NK-92 treated with Interleukin-12 subunit alpha and Interleukin-12 subunit beta, amount 100 ng/mL, for 24 hours (cell line): ENCODE measurements at places on chromosomes 13 and 19.

GRCh38 chr19:7676854-7677253 lies at the start of gene MCEMP1:
Gene MCEMP1 (plus strand): TSS chr19:7677090. CDS start chr19:7677121, 31 bp downstream.
- no peak for DNase-seq

DNA sequence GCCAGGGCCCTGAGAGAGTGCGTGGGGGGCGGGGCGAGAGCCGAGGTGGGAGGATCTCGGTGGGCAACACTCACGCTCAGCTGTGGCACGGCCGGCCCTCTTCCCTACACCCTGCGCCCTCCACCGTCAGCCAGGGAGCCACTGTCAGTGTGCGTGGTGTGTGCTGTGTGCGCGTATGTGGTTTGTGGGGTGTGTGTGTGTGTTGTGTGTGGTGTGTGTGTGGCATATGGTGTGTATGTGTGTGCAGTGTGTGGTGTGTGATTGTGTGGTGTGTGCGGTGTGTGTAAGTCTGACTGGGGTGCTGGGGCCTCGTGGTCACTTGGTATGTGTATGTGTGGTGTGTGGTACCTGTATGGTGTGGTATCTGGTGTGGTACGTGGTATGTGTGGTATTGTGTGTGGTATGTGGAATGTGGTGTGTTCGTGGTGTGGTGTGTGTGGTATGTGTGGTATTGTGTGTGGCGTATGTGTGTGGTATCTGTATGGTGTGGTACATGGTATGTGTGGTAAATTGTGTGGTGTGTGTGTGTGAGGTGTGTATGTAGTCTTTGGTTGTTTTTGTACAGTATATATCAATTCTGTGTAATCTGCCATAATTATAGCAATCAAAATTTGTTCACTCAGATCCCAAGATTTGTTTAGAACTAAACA lies 5.1 kb downstream of the GRK1 start:
- DNase-seq, result no peak

GRCh38 chr13:112880221-112880641 lies 88.8 kb upstream of the MCF2L start:
- DNase-seq, result no peak

DNA sequence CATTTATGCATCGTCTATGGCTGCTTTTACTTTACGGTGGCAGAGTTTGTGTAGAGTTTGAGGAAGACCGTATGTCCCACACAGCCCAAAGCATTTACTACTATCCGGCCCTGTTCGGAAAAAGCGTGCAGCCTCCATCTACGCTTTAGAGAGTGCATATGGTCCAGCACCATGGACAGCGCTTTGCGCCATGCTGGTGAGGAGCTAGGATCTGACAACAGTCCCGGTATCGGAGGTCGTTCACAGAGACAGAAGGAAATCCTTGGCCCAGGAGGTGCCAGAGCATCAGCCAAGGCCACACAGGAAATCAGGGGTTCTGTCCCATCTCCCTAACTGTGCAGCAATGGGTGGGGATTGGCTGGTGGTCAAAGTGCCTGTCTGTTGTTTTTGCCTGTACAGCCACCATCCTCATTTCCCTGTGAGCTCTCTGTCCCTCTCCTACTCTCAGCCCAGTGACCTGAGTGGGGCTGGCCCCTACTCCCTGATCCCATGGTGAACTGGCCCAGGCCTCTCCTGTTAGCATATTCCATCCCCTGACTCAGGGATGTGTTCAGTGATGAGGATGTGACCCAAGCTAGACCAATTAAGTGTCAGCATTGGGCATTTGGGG lies 16.2 kb upstream of the PRODH2 start:
- DNase-seq, result no peak

DNA sequence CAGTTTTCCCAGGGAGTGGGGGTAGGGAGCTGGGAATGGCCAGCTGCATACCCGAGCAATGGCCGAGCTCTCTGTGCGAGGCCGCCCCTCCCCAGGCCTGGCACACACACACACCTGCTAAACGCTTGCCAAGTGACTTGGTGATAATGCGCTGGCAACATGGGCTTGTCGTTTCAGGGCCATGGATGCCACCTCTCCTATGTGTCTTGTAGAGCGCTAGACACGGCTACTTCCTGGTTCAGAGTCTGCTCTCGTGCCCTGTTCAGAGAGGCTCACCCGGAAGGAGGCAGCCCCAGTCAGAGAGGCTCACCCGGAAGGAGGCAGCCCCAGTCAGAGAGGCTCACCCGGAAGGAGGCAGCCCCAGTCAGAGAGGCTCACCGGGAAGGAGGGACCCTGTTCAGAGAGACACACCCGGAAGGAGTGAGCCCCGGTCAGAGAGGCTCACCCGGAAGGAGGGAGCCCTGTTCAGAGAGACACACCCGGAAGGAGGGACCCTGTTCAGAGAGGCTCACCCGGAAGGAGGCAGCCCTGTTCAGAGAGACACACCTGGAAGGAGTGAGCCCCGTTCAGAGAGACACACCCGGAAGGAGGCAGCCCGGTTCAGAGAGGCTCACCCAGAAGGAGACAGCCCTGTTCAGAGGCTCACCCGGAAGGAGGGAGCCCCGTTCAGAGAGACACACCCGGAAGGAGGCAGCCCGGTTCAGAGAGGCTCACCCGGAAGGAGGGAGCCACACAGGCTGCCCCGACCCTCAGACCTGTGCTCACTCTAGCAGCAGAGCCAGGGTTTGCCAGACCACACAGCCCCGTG lies 4.2 kb downstream of the ADPRHL1 start:
- DNase-seq, result no peak

DNA sequence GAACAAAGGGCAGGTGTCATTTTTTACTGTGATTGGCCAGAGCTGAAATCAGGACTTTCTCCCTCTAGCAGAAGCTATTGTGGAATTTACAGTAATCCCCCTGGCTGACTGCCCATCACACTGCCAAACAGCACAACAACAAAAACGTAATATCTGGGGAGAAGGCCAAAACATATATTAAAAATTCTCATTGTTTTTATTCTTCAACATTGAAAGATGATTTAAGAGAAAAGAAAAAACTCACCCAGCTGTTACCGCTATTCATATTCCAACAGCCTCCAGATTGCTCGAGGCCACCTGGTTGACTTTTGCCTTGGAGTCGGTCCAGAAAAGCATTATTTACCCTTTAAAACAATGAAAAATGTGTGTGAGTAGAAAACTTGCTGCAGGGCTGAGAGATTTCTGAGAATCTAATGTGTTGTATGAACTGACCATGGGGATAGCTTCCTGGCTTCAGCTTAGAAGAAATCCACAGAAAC lies 97.2 kb downstream of the EPSTI1 start:
- DNase-seq, result no peak

DNA sequence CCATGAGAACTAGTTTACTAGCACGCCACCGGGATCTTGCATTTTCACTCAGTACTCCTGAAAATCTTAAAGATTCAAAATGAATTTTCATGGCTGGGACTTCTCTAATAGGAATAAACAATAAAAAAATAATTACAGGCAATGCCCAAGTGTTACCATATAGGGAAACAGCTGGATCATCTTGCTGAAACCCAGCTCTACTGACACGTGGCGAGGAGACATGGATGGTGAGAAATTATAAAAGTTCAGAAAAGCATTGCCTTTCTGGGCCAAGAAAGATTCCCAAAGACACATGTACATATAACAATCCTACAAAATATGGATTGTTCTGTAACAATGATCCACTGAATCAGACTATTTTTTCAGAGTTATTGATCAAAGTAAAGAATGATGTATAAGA lies 209.3 kb downstream of the RGCC start:
- DNase-seq, result no peak
